Activated CD4-positive, alpha-beta memory T cell treated with anti-CD3 and anti-CD28 coated beads for 36 hours (primary cell): ENCODE measurements at places on chromosomes 12 and 14. TPM values are rescaled to one million over a fixed set of nuclear protein-coding genes. Genes with fewer than 3 reads are reported as not detected.

Gene RERGL
- not detected for total RNA-seq

Gene ASIC1
- total RNA-seq, result 1.6 TPM

Gene NUAK1
- total RNA-seq, result 0.05 TPM

Gene LRRC43
- total RNA-seq, result 0.41 TPM

Gene SCN8A
- 0.51 TPM for total RNA-seq

Gene ANO6
- 21.4 TPM for total RNA-seq

Gene ACOT4
- total RNA-seq, result 3.2 TPM

Gene OSGEP
- total RNA-seq, result 39.2 TPM

Gene CACNB3
- total RNA-seq, result 18.3 TPM

Gene TC2N
- total RNA-seq, result 46.6 TPM

Gene ST8SIA1
- 9.5 TPM for total RNA-seq

Gene ARMH4
- total RNA-seq, result not detected

Gene CLEC4C
- not detected for total RNA-seq

Gene HOXC4
- 0.17 TPM for total RNA-seq

Gene AICDA
- not detected for total RNA-seq

Gene LHX5
- total RNA-seq, result not detected

Gene CLEC9A
- not detected for total RNA-seq

Gene C2CD5
- total RNA-seq, result 32.6 TPM

Gene PDZRN4
- not detected for total RNA-seq

Gene TAS2R31
- 1.1 TPM for total RNA-seq

GRCh38 chr12:56129206-56129941 lies 1.3 kb downstream of the ESYT1 start:
- peak; percentile 80 for DNase-seq

DNA sequence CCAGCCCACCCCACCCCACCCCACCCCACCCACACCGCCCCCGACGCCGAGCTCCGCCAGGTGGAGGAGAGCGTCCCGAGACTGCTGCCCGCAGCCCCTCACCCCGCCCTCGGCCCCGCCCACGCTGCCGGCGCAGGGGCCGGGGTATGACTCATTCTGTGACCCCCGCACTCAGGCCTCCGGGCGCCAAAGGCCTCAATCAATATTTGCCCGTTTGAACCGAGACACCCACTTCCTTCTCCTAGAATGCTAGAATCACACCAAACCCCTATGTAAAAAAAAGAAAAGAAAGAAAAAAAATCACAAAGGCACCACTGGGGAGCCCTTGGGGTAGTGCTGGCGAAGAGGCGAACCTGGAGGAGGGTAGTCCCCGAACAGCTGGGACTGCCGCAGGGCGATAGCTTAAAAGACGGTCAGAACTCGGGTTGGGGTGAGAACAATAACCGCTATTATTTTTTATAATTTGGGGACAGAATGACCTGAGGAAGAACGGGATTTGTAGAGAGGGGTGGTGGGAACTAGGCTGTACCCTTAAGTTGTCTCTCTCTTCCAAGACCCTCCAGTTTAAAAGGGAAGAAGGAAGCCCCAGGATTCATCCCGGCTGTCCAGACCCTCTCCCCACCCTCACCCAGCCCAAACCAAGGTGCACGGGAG lies 894 bp downstream of the KRT8 start:
- DNase-seq, result peak; percentile 41

- no peak for DNase-seq
Measured at GRCh38 chr14:95287176-95287754, 32.4 kb downstream of the CLMN start.

GRCh38 chr14:56896922-56897321 lies 86.6 kb upstream of the OTX2 start:
- no peak for DNase-seq

DNA sequence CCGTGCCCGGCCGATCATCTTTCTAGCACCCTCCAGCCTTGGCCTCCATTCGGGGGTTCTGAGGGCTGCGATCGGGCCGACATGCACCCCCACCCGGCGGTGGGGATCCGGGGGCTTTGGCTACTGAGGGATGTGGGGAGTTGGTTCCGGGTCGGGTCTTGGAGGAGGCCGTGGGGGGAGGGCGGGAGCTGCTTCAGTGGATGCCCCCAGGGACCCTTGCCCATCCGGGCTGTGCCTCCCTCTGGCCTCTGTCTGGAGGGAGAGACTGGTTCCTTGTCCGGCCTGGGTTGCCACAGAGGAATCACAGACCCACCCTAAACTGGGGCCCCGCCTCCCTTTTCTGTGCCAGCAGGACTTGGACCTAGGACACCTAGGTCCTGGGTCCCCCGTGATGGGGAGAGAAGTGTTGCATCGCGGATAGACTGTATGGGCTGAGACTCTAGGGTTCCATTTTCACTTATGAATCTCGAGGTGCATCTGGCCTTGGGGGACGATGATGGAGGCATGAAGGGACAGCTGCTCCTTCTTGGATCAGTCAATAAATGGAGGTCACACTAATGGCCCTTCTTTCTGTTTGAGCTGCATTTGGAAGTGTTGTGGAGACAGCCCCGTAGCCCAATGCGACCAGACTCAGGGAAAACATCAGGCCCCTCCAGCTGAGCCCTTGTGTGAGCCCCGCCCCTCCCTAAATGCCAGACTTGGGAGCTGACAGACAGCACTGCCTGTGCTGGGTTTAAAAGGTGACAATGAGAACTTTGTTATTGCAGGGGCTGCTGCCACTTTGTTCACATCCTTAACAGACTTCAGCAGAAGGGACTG lies 577 bp downstream of the DTX3 start:
- DNase-seq, result peak; percentile 31

GRCh38 chr14:99266181-99267178 lies 5.5 kb downstream of the BCL11B start:
- peak; percentile 93 for DNase-seq

- DNase-seq, result no peak
Measured at GRCh38 chr14:81437244-81437643, 37.1 kb upstream of the STON2 start.

GRCh38 chr12:101785671-101786070 lies 45.1 kb downstream of the GNPTAB start:
- DNase-seq, result no peak

GRCh38 chr12:8012651-8013309 lies 19.7 kb upstream of the FOXJ2 start:
- no peak for DNase-seq

- no peak for DNase-seq
Measured at GRCh38 chr14:70735043-70735442, 74.3 kb downstream of the MAP3K9 start.

GRCh38 chr14:60183741-60184140 lies 18.5 kb upstream of the DHRS7 start:
- no peak for DNase-seq

GRCh38 chr12:108325018-108325358 lies 14.1 kb downstream of the CMKLR1 start:
- DNase-seq, result no peak

- DNase-seq, result peak; percentile 64
Measured at GRCh38 chr12:127677537-127678131, 589.3 kb upstream of the TMEM132C start.

DNA sequence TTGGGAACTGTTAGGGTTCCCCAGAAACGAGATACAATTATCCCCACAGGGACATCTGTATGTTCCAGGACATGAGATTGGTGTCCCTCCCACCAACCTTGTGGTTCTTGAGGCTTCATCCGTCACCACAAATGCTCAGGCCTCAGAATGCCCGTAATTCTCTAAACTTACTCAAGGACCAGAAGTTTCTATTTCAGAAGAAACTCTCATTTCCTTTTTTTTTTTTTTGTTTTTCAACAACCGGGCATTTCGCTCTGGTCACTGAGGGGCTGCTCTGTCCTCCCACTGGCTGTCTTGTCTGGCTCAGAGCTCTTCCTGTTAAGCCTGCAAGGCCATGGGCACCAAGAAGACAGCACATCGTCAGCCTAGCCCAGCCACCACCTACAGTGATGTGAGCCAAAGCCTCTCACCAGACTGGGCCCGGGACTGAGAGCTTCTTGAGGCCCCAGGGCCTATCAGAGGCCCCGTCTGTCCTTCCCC lies 36.2 kb downstream of the VDR start:
- peak; percentile 63 for DNase-seq

GRCh38 chr12:42828836-42829235 lies 239.3 kb upstream of the PRICKLE1 start:
- DNase-seq, result no peak

GRCh38 chr12:69880571-69880970 lies 55.5 kb downstream of the MYRFL start:
- DNase-seq, result no peak

GRCh38 chr12:7241404-7242005 lies 52.0 kb downstream of the PEX5 start:
- no peak for DNase-seq

DNA sequence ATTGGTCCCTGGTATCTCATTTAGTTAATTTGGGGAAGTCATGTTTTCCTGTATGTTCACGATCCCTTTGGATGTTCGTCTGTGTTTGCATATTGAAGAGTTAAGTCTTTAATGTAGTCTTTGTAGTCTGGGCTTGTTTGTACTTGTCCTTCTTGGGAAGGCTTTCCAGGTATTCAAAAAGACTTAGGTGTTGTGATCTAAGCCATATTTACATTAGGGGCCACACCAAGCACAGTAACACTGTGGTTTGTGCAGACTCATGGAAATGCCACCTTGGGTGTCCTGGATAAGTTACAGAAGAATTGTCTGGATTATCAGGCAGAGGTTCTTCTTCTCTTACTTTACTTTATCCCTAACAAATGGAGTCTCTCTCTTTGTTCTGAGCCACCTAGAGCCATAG lies 380.3 kb downstream of the CCER1 start:
- DNase-seq, result no peak

DNA sequence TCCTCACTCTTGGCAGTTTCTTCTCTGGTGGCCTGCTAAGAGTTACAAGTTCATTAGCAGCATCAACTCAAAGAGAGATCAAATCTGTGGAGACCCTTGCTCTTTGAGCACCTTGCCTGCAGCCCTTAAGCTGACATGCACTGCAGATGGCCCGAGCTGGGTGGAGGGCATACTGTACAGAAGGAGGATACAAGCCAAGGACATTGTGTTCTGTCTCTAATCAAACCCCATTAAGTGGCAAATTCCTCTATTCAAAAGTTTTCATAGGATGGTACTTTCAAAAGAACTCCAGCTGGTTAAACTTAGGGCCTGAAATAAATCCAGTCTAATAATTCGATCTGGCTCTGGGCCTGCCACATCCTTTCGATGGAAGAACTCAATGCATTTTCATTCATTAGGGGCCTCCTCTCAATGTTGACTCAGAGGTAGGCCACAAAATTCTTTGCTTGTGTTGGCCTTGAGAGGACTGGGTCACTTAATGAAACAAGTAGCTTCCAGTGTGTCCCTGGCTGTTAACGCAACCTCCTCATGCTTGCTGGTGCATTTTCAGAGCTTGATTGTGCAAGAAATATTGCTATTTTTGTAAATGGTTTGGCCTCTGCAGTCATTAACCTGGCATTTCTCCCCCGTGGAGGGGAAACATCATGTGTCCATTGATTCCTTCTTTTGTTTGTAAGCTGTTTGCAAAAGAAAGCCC lies 318.2 kb downstream of the NUAK1 start:
- DNase-seq, result no peak

GRCh38 chr12:114671443-114672411 lies 12.2 kb downstream of the TBX3 start:
- no peak for DNase-seq

- DNase-seq, result peak; percentile 80
Measured at GRCh38 chr14:94342334-94342934, 19.3 kb upstream of the SERPINA6 start.

DNA sequence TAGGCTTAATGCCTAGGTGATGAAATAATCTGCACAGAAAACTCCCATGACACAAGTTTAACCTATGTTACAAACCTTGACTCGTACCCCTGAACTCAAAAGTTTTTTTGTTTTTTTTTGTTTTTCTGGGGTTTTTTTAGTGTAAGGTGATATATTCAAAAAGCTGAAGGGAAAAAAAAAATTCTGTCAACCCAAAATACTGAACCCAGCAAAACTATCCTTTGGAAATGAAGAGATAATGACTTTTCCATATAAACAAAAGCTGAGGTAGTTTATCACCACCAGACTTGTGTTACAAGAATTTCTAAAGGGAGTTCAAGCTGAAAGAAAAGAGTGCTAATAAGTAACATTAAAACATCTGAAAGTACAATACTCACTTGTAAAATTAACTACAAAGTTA lies 448.1 kb downstream of the KCNH5 start:
- no peak for DNase-seq

GRCh38 chr14:75098682-75099081 lies 28.2 kb downstream of the NEK9 start:
- no peak for DNase-seq

DNA sequence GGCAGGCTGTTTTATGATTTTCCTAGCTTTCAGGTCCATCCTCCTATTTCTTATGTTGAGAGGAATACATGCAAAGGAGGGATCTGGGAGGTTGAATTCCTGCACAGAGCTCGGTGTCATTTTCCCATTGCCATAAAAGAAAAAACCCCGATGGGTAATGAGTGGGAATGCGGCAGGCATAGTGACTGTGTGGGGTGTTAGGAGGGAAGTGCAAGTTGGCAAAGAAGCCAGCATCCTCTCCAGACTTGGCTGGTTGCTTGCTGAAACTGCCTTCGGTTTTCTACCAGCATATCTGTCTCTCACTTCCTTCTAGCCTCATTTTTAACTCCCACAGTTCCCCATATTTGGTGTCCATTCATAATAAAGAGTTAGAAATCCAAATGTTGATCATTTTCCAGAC lies 1046.1 kb downstream of the SLC6A15 start:
- no peak for DNase-seq

DNA sequence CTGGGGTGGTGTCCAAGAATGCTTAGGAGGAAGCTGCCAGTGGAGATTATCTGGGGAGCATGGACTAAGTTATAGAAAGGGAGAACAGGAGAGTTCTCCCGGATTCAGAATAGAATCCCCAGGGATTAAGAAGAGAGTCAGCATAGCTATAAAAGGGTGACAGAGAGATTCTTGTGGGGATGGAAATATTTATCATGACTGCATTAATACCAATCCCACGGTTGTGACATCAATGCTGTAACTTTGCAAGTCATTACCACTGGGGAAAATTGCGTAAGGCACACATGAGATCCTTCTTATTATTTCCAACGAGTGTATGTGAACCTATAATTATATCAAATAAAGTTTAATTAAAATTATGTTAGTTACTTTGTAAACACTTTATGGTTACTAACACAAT lies 447.9 kb upstream of the TMEM132C start:
- no peak for DNase-seq

DNA sequence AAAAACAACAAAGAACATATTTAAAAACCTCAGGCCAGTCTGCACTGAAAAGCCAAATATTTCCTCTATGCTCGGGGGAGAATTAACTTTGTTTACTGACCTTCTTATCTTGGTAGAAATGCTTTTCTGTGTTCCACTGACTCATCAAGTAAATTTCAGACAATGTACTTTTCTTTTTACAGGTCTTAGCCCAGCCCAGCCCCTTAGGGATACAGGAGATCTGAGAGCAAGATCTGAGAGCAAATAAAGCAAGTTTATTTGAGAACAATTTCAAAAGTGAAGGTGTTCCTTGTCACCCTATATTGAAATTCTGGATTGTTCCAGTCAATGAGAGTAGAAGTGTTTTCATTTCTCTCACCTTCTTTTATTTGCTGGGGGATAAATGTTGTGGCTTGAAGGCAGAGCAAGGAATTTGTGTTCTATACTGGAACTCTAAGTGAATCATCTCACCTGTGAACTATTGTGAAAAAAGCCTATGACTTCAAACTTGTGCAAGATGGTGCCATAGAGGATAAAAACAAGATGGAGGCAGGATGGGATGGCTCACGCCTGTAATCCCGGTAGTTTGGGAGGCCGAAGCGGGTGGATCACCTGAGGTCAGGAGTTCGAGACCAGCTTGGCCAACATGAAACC lies 7.9 kb upstream of the GPRC5A start:
- DNase-seq, result no peak
